ENCODE measurements at places on chromosomes 5 and 9.
A peak's percentile ranks its signal among the peaks of the same experiment; 100 is the strongest.

DNA sequence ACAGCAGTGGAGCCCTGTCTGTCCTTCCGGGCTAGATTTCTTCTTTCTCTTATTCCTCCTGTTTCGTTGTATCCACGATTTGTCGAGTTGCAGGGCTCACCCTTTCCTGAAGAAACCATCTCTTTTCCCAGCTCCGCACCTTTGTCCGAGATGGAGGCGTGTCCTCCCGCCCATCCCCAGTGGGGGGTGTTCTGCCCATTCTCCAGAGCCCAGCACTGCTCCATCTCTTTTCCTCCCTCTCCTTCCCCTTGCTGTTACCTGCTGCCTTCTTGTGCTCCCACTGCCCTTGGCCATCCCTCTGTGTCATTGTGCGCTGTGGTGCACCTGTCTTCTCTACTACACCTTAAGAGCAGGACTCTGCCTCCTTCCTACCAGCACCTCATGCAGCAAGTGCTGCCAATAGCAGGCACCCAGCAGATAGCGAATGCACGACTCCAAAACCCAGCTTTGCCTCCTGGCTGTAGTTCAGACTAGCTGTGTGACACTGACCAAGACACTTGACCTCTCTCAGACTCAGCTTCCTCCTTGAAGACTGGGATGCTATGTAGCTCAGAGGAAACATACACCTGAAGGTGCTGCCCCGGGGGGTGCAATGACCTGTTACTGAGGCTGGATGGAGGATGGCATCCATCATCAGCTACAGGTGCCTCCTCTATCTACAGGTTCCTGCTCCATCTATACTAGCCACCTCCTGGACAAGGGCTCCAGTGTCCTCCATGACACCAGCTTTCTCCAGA is 8.9 kb downstream of the OR13J1 start:
- DNase-seq = no peak

DNA sequence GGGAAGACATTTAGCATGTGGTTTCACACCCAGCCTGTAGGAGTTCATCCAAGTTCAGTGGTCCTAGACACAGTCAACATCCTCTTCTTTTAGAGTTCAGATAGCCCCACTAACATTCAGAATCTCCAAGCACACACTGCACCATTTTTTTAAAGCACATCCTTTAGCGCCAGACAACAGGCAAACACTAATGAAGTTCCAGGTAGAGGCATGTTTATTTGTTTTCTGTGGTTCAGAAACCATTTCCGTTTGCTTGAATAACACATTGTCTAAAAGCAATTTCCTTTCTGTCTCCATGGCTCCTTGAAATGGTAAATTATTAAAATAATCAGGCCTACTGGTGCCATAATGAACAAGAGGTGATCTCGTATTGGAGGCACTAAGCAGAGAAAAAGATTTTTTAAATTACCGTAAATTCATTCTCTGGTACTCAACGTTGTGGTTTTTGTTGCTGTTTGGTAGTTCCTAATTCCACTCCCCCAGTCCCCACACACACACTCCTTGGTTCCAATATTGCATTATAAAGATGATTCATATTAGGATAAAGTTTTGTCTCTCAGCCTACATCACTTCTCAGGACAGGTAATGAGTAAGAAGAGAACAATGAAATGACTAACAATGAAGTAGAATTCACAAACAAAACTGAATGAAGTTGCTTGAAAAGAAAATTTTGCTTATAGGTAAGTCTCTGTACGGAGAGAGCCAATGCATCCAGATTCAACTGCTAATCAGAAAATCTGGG is 153.1 kb downstream of the PCSK1 start:
- DNase-seq = no peak

DNA sequence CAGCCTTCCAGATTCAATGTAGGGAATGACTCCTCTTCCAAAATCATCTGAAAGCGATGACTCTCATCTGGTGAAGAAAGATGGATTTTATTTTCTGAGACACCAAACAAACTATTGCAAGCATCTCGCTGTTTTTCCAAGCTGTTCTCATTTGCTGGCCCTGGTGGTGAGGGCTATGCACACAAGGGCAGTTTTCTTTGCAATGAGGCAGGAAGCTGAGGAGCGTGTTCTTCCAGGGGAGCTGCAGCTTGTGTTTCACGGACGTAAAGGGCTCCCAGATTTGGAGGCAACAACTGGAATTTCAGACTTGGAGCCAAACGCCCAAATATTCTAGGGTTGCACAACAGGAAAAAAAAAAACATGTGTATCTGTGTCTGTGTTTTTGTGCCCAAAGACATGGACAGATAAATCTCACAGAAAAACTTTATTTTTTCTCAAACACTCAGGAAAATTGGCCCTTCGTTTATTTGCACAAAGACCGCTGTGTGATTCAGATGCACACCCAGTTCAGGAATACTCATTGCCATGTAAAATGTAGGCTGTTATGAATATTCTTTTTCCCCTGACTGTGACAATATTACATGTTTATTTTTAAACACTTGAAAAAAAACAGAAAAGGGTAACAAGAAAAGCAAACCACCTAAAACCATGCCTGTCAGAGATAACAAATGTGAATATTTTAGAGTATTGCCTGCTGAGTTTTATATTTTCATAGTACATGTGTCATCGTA is 151.3 kb downstream of the GAS1 start:
- DNase-seq = no peak

DNA sequence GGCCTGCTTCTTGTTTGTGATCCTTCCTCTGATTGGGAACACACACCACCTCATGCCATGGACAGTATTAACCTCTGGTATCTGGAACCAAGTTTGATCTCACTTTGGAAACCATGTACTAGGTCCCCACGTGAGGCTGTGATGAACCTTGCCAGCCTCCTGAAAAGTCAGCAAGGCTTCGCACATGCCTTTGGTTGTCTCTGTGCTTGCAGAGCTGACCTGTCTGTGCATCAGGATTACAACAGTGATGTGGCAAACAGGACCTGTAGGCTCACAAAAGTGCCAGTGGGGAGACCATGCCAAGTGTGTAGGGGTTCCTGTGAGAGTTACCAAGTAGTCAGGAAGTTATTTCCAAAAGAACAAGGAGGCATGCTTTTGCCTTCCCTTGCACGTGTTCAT is 1.4 kb downstream of the ACO1 start:
- no peak for DNase-seq

GRCh38 chr9:95078511-95078910 is 239.0 kb downstream of the FANCC start:
- no peak for DNase-seq

- DNase-seq = no peak
Measured at GRCh38 chr9:126939821-126940221, 25.2 kb downstream of the RALGPS1 start.

GRCh38 chr9:136337416-136338395 is 10.4 kb downstream of the GPSM1 start:
- no peak for DNase-seq

GRCh38 chr9:18143073-18143745 is 330.7 kb upstream of the ADAMTSL1 start:
- DNase-seq = no peak

DNA sequence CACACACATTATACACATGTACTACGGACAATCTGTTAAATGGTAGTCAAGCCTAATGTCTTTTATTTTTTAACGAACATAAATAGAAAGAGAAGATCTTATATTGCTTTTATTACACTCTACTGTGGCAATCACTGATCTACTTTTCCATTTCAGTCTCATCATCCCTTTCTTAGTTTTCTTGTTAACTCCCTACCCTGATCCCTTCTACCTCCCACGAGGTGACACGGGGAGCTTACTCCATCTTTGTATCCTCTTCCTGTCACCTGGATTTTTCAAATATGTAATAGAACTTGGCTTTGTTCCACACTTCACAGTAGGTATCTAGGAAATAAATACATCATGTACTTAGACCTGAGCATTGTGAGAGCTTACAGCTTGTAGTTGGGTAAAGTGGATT is 211.0 kb downstream of the PIK3R1 start:
- peak; percentile 46 for DNase-seq

GRCh38 chr9:98168941-98169488 is 23.4 kb downstream of the CORO2A start:
- no peak for DNase-seq

- no peak for DNase-seq
Measured at GRCh38 chr9:132160802-132161742, 786 bp upstream of the NTNG2 start.

DNA sequence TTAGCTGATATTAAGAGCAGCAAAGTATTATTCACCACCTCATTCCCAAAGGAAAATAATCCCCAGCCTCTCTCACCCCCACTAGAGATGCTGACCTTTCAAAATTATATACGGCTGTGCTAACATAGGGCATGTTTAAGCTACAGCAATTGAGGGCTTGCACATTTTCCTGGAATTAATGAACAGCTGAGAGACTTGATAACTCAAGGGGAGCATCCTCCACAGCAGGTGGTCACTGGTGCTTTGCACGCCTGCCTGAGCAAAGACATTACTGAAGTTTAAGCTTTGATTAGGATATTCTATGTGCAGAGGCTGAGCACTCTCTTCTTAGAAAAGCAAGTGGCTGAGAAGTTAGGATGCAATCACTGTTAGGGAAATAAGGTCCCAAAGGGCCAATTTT is 230.9 kb downstream of the FAM114A2 start:
- no peak for DNase-seq

DNA sequence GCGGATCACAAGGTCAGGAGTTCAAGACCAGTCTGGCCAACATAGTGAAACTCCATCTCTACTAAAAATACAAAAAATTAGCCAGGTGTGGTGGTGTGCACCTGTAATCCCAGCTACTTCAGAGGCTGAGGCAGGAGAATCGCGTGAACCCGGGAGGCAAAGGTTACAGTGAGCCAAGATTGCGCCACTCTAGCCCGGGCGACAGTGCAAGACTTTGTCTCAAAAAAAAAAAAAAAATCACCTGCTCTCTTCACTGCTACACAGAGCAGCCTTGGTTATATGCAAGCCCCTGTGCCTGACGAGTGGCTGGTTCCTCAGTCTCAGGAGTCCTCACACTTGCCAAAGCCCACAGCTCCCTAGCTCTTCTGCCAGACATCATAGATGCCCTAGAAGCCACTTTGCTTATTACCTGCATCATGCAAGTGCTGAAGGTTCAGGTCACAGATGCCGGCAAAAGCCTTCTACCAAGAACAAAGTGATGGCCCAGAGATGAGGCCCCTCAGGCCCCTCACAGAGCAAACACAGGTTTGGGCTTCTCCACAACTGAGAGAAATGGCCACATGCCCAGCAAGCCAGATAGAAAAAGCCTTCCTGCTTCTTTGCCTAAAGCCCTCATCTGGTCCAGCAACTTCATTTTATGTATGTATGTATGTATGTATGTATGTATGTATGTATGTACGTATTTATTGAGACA is 176.4 kb downstream of the AUH start:
- no peak for DNase-seq

DNA sequence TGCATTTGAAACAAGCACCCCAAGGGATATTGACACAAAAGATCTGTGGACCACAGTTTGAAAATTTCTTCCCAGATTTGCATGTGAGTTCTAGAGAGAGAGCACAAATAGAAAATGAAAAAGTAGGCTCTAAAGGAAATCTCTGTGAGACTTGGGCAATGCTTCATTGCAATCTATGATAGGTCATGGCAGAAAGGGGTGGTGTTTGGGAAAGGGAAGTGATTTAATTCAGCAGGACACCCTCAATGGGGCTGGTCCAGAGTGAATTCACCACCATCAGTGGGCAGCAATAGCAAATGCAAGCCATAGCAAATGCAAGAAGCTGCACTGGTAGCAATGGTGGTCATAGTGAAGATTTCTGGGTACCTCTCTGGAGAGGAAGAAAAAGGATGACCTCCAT is 58.1 kb downstream of the ANKRD55 start:
- DNase-seq = no peak

DNA sequence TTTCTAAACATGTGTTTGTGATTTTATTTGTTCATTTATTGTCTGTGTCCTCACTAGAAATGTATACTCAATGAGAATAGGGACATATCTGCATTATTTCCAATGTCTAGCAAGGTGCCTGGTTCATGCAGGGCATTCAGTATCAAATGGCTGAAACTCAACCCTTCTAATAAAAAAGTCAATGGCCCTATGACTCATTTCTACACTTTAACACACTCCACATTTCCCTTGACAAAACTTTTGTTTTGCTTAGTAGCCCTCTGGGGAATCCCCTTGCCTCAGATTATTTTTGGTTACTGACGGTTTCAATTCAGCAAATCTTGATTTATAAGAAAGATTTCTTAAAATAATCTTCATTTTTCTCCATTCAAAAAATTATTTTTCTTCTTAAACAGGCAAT is 206.0 kb upstream of the DMRTA1 start:
- no peak for DNase-seq

DNA sequence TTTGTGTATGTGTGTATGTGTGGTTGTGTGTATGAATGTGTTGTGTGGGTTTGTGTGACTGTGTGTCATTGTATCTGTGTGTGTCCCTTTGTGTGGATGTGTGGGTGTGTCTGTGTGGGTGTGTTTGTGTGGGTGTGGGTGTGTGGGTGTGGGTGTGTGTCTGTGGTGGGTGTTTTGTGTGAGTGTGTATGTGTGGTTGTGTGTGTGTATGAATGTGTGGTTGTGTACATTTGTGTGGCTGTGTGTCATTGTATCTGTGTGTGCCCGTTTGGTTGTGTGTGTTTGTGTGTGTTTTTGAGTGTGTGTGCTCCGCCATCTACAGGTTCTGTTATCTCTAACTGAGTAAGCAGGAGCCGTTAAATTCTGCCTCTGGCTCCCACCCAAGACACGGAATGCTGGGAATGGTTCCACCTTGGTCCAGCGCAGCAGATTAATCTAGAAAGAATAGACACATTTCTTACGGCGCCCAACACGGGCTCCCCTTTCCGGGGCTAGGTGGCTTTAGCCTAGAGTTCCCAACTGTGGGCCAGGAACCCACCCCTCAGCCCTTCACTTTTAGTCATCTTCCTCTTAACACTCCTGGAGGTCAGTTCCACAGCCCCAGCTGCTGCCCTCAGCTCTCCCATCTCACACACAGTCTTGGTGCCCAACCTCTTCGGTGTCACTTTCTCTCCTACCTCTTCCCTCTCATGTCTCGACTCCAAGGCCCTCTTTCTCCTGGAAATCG is 197.1 kb downstream of the TTLL11 start:
- no peak for DNase-seq

DNA sequence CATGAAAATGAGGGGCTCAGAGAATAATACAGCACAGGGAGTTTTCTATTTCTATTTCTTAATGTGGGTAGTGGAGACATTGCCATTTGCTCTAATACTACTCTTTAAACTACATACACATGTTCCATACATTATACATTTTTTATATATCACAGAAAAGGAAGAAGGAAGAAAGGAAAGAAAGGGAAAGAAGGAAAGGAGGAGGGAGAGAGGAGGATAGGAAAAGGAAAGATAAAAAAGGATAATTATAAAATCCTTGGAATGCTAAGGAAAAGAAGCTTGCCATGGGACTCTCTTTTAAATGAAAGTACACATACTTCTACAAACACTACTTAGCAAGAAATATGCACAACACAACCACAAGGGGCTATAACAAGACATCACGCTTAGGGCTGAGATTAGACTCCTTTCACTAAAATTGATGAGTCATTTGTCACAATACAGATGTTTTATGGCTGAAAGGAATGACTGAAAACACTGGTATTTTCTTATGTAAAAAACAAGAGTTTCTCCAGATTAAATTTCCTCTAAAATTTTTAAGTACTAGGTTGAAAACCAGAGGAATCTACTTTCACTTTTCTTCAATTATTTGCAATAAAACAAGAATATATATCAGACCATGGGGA is 219.8 kb downstream of the ARL15 start:
- DNase-seq = no peak

Data from putamen (tissue), 1 donor.